ENCODE measurements at places on chromosomes 1 and 21. TPM values are rescaled to one million over a fixed set of nuclear protein-coding genes. Genes with fewer than 3 reads are reported as not detected.

- DNase-seq, result no peak
These were observed 62.6 kb downstream of the SPAG17 start for GRCh38 chr1:118122234-118123004.

GRCh38 chr1:81208441-81208840 lies 592.3 kb upstream of the ADGRL2 start:
- DNase-seq, result peak; percentile 51

DNA sequence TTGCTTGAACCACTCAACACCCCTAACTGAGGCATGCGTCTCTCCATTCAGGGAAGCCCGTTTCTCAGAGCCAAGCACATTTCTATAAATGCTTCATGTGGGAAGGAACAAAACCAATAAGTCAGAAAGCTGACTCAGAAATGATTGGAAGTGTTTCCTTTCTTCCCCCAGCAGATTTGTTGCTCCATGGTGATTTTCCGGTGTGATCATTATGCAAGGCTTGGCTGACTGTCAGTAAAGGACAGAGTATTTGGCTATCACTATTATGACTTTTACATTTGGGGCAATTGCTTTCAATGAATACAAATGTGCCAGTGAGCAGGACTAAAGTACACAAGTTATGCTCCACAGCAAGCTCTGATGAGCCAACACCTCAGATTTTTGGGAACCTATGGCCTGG lies 53.3 kb upstream of the ZC3H11B start:
- DNase-seq, result peak; percentile 16

DNA sequence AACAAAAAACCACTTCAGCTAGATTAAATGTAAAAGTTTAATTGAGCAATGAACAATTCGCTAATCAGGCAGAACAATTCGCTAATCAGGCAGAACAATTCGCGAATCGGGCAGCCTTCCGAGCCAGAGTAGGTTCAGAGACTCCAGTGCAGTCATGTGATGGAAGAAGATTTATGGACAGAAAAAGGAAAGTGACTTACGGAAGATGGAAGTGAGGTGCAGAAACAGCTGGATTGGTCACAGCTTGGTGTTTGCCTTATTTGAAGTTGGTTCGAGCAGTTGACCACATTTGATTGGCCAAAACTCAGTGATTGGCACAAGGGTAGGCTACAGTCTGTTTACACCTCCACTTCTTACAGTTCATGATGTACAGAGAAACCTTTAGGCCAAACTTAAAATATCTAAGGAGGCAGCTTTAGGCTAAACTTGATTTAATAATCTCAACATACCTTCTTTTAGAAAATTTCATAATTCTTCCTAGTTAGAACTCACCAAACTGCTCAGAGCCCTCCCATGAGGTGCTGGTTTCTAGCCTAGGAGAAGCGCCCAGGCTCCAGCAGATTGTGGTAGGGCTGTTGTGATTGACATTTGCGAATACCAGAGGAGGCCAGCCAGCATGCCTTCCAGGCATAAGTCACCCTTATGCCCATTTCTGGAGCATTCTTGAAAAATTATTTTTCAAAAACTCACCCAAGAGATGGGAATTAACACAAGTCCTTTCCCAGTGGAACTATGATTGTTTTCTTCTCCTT lies 22.8 kb upstream of the KCNC4 start:
- no peak for DNase-seq

GRCh38 chr1:52264530-52265115 lies 101.4 kb downstream of the CC2D1B start:
- no peak for DNase-seq

GRCh38 chr1:218361298-218362065 lies 16.3 kb downstream of the TGFB2 start:
- no peak for DNase-seq

DNA sequence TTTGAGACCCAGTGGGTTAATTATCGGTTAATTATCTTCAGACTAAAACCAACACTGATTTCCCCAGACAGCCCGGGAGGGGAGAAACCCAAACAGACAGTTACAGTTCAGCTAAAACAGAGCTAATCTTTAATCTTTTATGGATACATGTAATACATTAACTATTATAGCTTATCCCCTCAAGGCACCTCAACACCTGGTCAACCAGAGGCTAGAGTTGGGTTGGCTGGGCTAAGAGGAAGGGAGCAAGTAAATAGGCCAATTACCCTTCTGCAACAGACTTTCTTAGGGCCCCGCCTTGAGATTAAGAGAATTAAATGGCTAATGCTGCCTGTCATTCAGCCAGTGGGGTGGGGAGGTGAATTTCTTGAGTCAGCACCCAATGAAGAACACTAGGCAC lies 6.6 kb upstream of the MED18 start:
- DNase-seq, result no peak

DNA sequence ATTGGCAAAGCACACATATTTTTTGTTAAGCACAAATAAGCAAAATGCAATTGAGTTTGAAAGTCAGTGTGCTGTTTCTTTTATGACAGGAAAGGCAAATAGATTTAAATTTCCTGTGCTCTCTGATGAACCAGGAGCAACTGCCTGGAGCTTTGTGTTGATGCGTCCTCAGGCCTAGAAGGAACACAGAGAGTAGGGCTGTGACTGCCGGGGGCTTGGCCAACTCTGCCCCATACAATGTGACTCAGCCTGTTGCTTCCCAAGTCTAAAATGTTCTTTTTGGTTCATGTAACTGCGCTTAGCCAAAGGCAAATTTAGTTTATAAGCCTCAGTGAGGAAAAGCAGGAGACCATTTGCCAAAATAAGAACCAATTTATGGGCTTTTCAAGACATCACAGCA lies 37.5 kb downstream of the TOR1AIP2 start:
- no peak for DNase-seq

GRCh38 chr1:44588551-44589210 lies 85.6 kb downstream of the TMEM53 start:
- no peak for DNase-seq

- no peak for DNase-seq
These were observed 42.0 kb upstream of the FOXO6 start for GRCh38 chr1:41319106-41319755.

- no peak for DNase-seq
These were observed 54.0 kb downstream of the CLIC6 start for GRCh38 chr21:34722684-34723300.

- no peak for DNase-seq
These were observed 67.7 kb upstream of the AJAP1 start for GRCh38 chr1:4586611-4587160.

- no peak for DNase-seq
These were observed 24.4 kb upstream of the AGBL4 start for GRCh38 chr1:50047916-50048694.

DNA sequence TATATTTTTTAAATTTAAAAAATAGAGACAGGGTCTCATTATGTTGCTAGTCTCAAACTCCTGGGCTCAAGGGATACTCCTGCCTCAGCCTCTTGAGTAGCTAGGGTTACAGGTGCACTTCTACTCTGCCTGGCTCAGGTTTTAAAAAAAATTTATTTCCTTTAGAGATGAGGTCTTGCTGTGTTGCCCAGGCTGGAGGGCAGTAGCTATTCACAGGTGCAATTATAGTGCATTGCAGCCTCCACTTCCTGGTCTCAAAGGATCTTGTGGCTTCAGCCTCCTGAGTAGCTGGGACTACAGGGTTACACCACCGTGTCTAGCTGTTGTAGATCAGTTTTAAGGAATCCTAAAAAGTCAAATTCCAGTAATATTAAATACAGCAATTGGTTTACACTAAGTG lies 5.0 kb downstream of the RNF11 start:
- no peak for DNase-seq

GRCh38 chr1:59165353-59165752 lies 131.5 kb upstream of the FGGY start:
- no peak for DNase-seq

The CD1E gene
- total RNA-seq, result 0.58 TPM

The OR6K3 gene
- total RNA-seq, result not detected

The SLC16A4 gene
- total RNA-seq, result 3.1 TPM

The CHIA gene
- not detected for total RNA-seq

The ETS2 gene
- 252 TPM for total RNA-seq
